Pancreas (tissue), 10 donors: ENCODE measurements at places on chromosomes 7 and 10.
A peak's percentile ranks its signal among the peaks of the same experiment; 100 is the strongest.

DNA sequence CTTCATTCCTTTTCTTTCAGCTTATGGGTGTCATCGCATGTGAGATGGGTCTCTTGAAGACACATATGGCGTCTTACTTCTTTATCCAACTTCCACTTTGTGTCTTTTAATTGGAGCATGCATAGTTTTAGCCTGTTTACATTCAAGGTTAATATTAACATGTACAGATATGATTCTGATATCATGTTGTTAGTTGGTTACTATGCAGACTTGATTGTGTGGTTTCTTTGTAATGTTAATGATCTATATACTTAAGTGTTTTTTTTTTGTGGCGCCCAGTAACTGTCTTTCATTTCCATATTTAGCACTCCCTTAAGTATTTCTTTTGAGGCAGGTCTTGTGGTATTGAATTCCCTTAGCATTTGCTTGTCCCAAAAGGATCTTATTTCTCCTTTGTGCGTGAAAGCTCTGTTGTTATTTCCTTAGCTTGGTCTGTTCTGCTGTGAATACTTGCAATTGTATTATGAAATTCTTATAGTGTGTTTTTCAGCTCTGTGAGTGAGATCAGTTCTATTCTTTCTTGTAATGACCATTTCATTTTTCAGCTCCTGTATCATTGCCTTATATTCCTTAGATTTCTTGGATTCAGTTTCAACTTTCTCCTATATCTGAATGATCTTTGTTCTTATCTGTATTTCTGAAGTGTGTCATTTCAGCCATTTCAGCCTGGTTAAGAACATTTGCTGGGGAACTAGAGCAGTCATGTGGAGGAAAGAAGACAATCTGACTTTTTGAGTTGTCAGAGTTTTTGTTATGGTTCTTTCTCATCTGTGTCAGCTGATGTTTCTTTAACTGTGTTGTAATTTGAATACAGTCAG is 88.4 kb downstream of the ABCA13 start:
- DNase-seq = no peak

DNA sequence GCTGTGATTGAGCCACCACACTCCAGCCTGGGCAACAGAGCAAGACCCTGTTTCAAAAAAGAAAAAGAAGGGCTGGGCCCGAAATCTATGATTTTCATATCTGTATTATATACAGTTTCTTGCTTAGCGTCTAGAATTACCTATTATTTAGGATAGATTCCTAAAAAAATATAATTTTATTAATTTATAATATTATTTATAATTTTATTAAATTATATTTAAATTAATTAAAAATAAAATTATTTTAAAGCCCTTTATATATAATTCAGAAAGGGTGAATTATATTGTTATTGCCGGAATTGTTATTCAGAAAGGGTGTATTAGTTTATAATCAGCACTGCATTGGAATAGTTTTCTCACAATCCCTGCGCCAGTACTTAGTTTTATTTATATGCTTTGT is 14.5 kb downstream of the PPP1R9A start:
- no peak for DNase-seq

DNA sequence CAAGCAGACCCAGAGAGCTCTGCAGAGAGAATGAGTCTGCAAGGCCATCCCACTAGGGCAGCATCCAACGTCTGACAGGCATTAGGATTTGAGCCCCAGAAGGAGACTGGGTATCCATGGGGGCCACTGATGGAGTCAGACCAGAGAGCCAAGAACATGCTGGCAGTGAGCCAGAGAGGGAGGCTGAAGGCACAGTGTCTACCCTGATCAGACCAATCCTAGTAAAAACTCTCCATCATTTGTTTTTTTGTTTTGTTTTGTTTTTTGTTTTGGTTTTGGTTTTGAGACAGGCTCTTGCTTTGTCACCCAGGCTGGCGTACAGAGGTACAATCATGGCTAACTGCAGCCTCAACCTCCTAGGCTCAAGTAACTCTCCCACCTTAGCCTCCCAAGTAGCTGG is 133.1 kb upstream of the LYZL2 start:
- DNase-seq = no peak

DNA sequence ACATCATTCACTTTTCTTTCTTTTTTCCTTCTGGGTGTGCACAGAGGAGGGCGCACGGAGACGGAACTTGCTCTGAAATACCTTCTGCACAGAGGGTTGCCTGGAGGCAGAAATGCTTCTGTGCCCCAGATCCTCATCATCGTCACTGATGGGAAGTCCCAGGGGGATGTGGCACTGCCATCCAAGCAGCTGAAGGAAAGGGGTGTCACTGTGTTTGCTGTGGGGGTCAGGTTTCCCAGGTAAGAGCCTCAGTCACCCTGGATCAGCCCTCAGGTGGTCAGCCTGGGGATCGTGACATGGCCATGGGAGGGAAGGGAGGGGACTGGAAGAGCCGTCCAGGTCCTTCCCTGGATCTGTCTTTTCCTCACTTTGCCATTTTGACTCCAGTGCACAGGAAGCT is 33.6 kb downstream of the VWA2 start:
- no peak for DNase-seq

- no peak for DNase-seq
Observed at GRCh38 chr7:44994877-44995554, 5.0 kb upstream of the CCM2 start.

GRCh38 chr7:151085691-151086620 is at the start of gene AGAP3:
Gene AGAP3, plus strand, starts transcription at chr7:151086475. Its CDS starts 267 bp downstream, at chr7:151086742.
- DNase-seq = peak; percentile 95

DNA sequence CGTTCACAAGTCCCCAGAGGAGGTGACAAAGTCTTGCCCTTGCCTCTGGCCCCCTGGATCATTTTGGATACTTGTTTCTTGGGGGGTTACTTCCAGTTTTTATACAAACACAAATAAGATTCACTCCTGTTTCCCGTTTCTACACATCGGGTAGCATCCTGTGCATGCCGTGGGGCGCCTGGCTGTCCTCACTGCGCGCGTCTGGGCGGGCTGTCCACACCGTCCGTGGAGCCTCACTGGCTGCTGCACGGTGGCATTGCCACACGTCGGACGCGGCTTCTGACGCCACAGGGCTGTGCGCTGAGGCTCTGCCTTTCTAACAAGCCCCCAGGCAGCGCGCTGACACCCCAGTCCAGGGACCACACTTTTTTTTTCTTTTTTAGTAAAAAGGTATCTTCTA is 18.4 kb downstream of the BNIP3 start:
- DNase-seq = no peak

GRCh38 chr10:132005147-132005546 is 23.4 kb upstream of the BNIP3 start:
- no peak for DNase-seq

GRCh38 chr7:116382375-116382774 is 117.2 kb upstream of the CAV2 start:
- DNase-seq = no peak

DNA sequence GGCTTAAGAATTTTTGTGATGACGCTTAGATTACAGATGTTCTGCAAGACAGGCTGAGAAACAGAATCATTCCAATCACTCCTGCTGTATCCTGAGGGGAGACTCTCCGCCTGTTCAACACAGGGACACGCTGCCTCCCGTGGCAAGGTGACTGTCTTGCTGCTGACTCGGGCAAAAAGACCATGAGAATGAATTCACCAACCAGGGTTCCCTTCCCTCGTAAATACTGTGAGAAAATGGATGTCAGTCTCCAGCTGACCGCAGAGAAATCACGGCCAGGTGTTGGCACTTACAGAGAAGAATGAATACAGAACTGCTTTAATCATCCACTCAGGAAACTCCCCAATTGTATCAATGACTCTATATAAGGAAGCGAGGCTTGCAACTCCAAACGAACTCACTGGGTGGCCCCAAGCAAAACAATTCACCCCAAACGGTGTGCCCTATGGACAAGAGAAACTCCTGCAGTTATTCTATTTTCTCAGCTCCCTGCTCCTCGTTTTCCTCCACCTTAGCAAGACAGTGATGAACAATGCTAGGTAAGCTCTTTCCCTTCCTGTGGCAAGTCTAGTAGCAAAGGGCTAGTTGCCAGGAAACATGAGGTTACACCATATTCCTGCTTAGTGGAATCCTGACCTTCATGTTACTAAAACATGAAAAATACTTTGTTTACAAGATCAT is 22.8 kb downstream of the GNA12 start:
- DNase-seq = peak; percentile 59

DNA sequence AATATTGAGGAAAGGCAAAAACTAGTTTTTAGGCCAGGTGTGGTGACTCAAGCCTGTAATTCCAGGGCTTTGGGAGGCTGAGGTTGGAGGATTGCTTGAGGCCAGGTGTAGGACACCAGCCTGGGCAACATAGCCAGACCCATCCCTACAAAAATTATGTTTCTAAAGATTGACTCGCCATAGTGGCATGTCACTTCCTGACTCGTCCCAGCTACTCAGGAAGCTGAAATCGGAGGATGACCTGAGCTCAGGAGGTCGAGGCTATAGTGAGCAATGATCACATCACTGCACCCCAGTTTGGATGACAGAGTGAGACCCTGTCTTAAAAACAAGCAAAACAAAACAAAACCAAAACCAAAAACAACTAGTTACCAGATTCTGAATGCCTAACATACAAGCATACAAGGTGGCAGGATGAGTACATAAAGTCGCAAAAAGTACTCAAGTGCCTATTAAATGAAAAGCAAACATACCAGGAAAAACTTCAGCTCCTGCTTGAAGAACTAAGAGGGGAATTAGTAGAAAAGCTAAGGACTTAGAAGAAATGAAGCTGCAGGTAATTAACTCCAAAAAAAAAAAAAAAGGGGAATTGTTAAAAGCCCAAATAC is 14.1 kb downstream of the ZNF398 start:
- no peak for DNase-seq

GRCh38 chr7:38773430-38773829 is 135.6 kb downstream of the VPS41 start:
- no peak for DNase-seq

GRCh38 chr10:61481597-61481996 is 28.4 kb upstream of the TMEM26 start:
- no peak for DNase-seq

- DNase-seq = no peak
Observed at GRCh38 chr7:127390186-127390816, 2.2 kb downstream of the ZNF800 start.

DNA sequence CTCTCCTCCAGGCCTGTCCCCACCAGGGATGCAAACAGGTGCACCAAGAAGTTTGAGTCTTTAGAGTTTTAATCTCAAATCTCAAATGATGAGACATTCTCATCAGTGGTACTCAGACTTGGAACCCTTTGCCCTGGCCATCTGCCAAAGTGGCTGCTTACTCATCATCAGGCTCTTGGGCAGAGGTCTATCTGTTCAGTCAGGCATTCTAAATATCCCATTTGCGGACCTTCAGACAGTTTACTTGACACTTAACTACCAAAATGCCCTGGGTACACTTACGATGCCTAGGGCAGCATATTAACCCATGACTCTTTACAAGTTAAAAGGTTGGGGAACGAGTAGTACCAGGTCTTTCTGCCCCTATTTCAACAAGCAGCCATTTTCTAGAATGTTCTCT is 61.2 kb upstream of the YAE1 start:
- no peak for DNase-seq

- DNase-seq = peak; percentile 54
Observed at GRCh38 chr10:43265799-43266721, 805 bp downstream of the RASGEF1A start.

DNA sequence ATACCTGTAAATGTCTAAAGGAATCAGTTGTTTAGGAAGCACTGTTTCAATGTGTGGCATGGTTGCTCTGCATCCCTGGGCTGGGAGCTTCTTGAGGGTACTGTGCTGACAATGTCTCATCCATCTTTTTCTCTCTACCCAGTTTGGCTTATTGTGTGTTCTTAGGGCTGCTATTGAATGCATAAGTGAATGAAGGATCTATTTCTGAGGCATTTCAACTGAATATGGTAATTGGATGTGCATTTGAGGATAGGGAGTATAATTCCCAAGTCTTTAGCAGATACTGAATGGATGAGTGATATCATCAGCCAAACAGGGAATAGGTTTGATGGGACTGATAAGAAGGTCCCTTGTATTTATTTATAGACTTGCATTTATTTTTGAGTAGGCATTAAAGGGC is 64.1 kb downstream of the ANLN start:
- no peak for DNase-seq

DNA sequence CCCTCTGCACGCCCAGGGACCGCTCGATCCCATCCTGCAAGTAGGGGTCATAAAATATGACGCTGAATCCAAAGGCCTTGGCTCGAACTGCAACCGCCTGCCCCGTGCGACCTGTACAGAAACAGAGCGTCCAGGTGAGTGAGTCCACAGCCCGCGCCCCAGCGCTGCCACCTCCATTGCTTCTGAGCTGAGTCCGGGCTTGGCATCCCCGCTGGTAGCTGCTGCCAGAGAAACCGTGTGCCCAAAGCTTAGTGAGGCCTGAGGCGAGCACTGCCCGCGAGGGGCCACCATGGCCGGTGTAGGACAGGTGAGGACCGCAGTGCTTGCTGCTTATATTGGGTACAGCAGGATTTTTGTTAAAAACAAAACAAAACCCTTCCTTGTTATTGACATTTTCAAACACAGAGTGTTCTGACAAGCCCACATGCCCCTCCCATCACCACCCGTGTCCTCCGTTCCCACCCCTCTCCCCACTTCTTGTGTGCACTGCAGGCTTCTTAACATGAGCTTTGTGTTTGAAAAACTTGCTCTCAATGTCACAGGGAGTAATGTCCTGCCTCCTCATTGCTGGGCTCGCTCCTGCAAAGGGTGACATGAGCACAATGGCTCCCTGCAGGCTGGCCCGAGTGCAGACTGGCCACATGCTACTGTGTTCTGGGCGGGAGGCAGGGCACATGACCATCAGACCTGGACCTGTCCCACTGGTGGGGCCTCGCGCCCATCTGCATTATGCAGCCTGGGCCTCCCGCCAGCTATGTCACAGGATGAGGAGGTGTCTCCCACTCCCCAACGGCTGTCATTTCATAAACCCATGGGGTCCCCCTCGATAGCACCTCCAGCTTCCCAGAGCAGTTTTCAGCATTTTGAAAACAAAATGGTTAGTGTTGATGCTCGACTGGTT is 52.9 kb downstream of the ZRANB1 start:
- peak; percentile 21 for DNase-seq

- DNase-seq = no peak
Observed at GRCh38 chr10:65197935-65198334, 1676.7 kb downstream of the REEP3 start.

GRCh38 chr10:127973791-127974311 is 66.9 kb downstream of the PTPRE start:
- DNase-seq = no peak

- no peak for DNase-seq
Observed at GRCh38 chr10:86046845-86047460, 319.6 kb downstream of the GRID1 start.

DNA sequence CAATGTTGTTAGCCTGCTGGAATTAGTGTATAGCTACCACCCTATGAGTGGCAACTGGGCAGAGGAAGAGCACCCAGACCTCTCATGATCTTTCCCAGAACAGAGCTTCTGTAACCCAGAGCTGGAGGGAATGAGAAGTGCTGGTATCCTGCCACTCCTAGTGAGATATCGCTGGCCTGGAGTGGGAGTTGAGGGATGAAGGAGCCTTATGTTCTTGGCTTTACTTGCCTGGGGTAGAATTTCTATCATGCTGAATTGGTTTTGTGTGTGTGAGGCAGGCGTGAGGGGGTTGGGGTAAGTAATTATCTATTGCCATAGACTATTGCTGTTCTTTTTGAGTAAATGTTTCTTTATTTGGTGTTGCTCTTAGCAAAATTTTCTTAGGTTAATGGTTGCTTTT is 146.6 kb downstream of the ATRNL1 start:
- no peak for DNase-seq

- DNase-seq = no peak
Observed at GRCh38 chr7:30140456-30140855, 5.7 kb downstream of the MTURN start.
